ENCODE measurements at places on chromosomes 6 and 20.

GRCh38 chr6:3323148-3323547 is 64.4 kb downstream of the PSMG4 start:
- no peak for DNase-seq

DNA sequence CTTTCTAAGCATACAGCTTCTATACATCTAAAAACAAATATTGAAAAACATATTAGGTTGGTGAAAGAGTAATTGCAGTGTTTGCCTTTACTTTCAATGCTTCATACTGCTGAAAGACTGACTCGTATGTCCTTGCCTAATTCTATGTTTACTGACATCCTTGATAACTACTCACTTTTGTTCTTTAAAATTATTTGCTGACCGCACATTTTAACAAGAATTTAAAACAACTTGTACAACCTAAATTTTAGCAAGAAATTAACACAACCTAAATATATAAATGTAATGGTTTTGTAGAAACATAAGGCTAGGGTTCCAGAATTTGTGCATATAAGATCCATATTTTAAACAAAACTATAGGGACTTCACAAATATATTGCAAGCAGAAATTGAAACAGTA is 640.2 kb upstream of the MMS22L start:
- DNase-seq = no peak

- no peak for DNase-seq
Observed at GRCh38 chr6:88626460-88626859, 337.0 kb downstream of the RNGTT start.

GRCh38 chr6:10626154-10626741 is 68.2 kb downstream of the C6orf52 start:
- DNase-seq = no peak

DNA sequence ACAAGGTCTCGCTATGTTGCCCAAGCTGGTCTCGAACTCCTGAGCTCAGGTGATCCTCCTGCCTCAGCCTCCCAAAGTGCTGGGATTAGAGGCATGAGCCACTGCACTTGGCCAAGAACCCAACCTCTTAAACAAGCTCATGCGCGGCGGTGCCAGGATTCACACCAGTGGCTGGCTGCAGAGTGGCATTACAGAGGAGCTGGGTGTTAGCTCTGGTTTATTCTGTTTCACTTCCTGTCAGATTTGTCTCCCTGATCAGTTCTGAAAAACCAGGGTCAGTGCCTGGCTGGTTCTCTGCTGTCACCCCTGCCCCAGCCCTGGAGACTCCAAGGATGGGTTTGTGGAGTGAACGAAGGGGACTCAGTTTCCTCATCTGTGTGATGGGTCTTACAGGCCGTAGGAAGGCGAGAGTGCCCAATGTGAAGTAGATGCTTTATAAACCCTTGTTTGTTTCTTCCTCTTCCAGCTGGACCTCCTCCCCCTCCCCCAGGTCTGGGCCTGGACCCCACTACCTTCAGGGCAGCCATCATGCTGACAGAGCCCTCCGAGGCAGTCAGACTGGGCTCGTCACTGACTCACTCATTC is 63.4 kb downstream of the UBE2V1 start:
- no peak for DNase-seq

DNA sequence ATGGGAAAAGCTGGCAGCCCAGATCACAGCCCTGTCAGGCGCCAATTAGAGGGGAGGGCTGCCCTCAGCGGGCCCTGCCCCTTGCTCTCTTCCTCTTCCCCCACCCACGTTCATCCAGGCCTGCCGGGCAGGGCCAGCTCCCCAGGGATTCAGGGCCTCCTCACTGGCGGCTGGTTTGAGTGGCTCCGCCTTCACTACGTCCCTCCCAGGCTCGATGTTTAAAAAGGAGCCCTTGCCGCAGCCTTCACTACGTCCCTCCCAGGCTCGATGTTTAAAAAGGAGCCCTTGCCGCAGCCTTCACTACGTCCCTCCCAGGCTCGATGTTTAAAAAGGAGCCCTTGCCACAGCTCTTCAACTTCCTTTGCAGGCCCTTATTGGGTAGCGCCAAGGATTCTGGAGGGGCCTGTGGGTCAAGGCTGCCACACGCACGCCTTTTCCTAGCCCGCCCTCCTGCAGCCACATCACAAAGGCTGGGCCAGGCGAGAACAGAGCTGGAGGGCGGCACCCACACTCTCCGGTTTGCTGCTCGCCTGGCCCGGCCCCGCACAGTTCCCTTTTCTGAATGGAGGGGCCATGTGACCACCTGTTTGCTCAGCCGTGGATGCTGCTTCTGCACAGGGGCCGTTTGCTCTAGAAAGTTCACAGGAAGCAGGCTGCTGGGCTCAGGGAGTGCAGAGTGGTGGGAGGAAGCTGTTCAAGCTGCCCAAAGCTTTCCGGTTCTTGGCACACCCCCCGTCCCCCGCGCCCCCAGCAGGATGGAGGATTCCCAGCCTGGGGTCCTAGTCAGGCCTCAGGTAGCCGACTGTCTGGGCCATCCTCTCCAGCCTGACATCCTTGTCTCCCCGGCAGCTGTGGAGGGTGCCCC is 1.6 kb downstream of the SLC17A9 start:
- peak; percentile 93 for DNase-seq

DNA sequence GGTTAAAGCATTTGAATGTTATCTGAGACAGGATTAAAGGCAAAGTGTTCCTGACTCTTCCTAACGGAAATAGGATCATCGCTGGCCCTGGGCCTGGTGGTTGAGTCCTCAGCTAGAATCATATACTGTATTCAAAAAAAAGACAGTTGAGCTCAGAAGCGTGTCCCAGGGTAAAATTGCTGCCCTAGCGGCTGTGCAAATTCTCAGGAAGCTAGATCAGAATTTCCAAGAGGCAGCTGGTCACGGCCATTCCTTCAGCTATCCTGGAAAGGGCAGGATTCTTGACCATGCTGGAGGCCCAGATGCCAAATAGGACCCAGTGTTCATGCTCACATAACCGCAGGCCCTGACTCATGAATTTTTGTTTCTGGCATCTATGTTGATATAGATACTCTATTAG is 67.4 kb downstream of the STMND1 start:
- DNase-seq = no peak

DNA sequence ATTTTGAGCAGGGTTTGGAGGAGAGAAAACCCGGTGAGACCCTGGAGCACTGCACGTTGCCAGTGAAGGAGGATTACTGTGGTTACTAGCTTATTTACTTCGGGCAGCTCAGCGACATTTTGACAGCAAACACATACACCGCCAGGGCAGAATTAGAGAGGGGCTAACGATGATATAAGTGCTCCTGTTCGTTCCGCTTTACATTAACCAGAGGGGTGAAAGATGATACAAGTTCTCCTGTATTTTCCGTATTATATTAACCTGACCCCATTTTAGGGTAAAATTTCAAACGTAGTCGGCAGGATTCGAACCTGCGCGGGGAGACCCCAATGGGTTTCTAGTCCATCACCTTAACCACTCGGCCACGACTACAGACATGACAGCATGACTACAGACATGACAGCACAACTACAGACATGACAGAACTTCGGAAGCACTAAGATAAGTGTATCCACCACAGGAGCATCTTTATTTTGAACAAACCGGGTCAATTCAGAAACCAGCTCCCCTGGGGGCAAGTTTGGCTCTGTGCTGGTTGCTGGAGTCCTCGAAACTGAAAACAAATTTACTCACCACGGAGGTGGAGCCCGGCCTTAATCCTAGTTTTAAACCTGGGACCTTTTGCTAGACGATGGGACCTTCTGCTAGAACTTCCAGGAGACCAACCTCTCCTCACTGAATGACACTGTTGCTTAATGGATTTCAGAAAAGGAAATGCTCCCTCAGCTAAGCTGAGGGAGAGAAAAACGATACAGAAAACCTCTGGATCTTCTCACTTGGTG is 80.4 kb upstream of the ZNF184 start:
- DNase-seq = peak; percentile 58

DNA sequence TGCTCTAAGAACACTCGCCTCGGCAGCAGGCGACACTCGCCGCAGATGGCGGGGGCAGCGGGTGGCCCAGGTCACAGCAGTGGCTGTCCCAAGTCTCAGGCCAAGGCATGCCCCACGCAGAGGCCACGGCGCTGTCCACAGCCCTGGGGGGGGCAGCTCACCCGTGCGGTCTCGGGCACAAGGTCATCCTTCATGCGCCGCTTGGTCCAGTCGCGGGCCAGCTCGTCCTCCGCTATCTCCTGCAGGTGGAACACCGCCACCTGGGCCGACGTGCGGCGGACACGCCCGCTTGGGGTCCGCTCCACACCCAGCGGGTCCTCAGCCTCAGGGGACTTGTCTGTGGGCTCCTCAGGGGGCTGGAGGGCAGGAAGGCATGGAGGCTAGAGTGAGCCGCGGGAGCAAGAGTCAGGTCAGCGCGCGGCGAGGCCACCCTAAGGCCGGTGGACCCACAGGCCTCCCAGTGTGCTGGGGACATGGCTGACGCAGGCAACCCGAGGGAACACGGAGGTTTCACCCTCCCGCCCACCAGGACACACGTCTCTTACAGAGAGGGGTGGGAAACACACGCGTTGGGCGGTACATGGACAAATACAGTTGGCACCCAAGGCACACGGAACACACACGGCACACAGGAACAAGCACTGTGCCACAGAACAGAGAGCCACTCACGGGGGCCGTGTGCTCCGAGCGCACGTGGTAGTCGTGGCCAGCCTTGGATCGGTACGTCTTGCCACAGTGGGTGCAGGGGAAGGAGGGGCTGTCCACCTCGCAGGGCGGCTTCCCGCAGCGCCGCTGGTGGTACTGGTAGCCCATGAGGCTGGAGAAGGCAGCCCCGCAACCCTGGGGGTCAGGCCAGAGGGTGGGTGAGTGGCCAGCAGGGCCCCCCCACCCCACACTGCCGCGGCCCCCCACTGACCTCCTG is 6.5 kb upstream of the UCKL1 start:
- DNase-seq = no peak

DNA sequence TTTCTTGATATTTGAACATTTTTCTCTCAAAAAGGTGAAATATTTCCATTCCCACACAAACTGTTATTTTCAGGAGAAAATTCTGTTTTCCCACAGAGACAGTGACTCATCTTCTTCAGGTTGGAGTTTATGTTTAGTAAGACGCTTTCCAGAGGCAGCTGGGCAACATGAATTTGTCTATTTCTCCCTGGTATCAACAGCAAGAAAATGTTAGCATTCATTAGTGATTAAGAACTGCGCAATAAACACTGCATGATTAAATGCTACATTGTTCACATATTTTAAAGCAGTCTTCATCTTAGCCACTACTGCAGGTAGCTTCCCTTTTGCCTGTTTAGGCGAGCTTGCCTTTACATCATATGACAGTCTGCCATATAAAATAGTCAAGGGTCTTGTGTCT is 295.7 kb downstream of the C6orf118 start:
- no peak for DNase-seq

- no peak for DNase-seq
Observed at GRCh38 chr6:144564202-144564601, 279.1 kb downstream of the UTRN start.

DNA sequence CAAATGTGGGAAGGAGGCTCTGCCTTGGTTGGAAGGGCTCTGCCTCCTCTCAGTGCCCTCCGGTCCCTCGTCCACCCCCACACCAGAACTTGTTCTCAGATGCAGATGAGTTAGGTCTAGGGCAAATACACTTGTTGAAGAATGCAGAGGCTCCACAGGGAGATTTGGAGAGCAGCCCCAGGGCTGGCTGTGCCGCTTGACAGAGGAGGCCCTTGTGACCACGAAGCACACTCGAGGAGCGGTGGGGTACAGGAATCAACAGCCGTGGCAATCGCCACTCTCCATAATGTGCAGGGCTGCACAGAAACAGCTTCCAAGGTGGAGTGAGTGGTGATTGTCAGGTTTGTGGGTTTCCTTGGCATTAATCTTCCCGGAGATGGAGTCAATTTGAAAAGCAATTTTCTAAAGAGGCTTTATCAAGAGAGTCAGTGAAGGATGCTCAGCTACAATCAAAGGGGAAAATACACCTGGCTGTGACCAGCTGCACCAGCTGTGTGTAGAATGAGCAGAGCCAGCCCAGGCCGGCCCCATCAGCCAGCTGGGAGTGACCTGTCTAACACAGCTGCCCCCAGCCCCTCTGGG is 59.5 kb downstream of the BFSP1 start:
- no peak for DNase-seq

DNA sequence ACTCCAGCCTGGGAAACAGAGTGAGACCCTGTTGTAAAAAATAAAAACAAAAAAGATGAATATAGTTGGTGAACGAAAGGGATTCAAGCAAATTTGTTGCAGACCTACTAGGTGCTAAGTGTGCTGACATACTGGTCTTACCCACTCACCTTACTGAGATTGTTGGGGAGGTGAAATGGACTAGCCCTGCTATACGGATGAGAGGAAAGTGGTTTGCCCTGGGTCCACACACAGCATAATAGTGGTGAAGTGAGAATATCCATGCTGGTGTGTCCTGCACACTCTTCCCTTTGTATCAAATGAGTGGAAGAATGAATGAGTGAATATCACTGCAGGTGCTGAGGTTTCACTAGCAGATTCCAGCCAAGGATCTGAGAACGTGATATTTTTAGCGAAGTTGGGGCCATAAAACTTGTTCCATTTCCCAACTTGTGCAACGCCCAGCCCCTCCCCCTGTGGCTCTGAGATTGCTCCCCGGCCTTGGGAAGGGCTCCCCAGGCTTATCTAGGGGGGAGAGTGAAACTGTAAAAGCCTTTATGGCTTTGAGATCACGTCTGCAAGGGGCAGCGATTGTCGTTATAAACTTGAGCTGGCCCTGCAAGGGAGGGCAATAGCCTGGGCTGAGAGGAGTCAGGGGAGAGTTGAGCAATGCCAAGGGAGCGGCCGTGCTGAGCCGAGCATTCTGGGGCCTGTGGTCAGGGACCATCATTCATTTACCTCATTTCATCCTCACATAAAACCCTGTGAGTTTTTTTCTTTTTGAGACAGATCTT is 33.2 kb upstream of the TTPAL start:
- no peak for DNase-seq

Measured in GM20000 (cell line).